Natural killer cell treated with Interleukin-12 subunit alpha and Interleukin-12 subunit beta and Interleukin-15 and Interleukin-18, amount 100 ng/mL, for 72 hours (primary cell): ENCODE measurements at places on chromosomes 6 and 20. TPM values are rescaled to one million over a fixed set of nuclear protein-coding genes. Genes with fewer than 3 reads are reported as not detected.

RIMS4 gene
- total RNA-seq, result not detected

NMBR gene
- total RNA-seq, result not detected

BMP7 gene
- not detected for total RNA-seq

SRMS gene
- not detected for total RNA-seq

MAP3K7 gene
- 25.2 TPM for total RNA-seq

EMILIN3 gene
- not detected for total RNA-seq

PRDM13 gene
- not detected for total RNA-seq

MYLK4 gene
- 0.33 TPM for total RNA-seq

PKIB gene
- not detected for total RNA-seq

OLIG3 gene
- 0.81 TPM for total RNA-seq

COL19A1 gene
- total RNA-seq, result not detected

FNDC1 gene
- not detected for total RNA-seq

SLC2A10 gene
- 0.64 TPM for total RNA-seq

CNKSR3 gene
- not detected for total RNA-seq

C6orf141 gene
- total RNA-seq, result not detected

CMTR1 gene
- total RNA-seq, result 53.9 TPM

KCNQ5 gene
- 3.8 TPM for total RNA-seq

LHFPL5 gene
- not detected for total RNA-seq

CLVS2 gene
- not detected for total RNA-seq

STMND1 gene
- total RNA-seq, result not detected

VGLL2 gene
- total RNA-seq, result not detected

BFSP1 gene
- 0.20 TPM for total RNA-seq

FHL5 gene
- total RNA-seq, result not detected

HLA-DQB1 gene
- 21.0 TPM for total RNA-seq

CLPSL1 gene
- total RNA-seq, result not detected

OR12D3 gene
- not detected for total RNA-seq

SCUBE3 gene
- total RNA-seq, result 0.14 TPM

FERMT1 gene
- not detected for total RNA-seq

NTSR1 gene
- not detected for total RNA-seq

COL21A1 gene
- total RNA-seq, result not detected

LY6G6C gene
- total RNA-seq, result not detected

EPB41L1 gene
- total RNA-seq, result not detected

EEF1A2 gene
- 3.1 TPM for total RNA-seq

FOXQ1 gene
- not detected for total RNA-seq

ZNF311 gene
- 0.19 TPM for total RNA-seq

ALDH5A1 gene
- 2.3 TPM for total RNA-seq

C6orf52 gene
- 4.0 TPM for total RNA-seq

IL17F gene
- 241 TPM for total RNA-seq

GGTLC1 gene
- total RNA-seq, result not detected

NT5E gene
- total RNA-seq, result 0.56 TPM

TMC2 gene
- not detected for total RNA-seq

PACRG gene
- total RNA-seq, result not detected

SYCP2L gene
- not detected for total RNA-seq

EDN1 gene
- total RNA-seq, result 0.20 TPM

SLC25A27 gene
- total RNA-seq, result not detected

ZNF337 gene
- total RNA-seq, result 21.5 TPM

POLH gene
- total RNA-seq, result 25.6 TPM

VNN1 gene
- 1.6 TPM for total RNA-seq

VSTM2L gene
- total RNA-seq, result 0.75 TPM

ARMC12 gene
- not detected for total RNA-seq

BANF2 gene
- not detected for total RNA-seq

PXDC1 gene
- 0.62 TPM for total RNA-seq

SNX5 gene
- 255 TPM for total RNA-seq

ZFP57 gene
- total RNA-seq, result 9.0 TPM

TAGAP gene
- 39.6 TPM for total RNA-seq
